ENCODE measurements at places on chromosomes 2 and 18. TPM values are rescaled to one million over a fixed set of nuclear protein-coding genes. Genes with fewer than 3 reads are reported as not detected.

The LONRF2 gene
- 1.6 TPM for total RNA-seq

The MCM6 gene
- total RNA-seq, result 84.8 TPM

The ALKAL2 gene
- total RNA-seq, result not detected

The MAP3K19 gene
- not detected for total RNA-seq

The UGGT1 gene
- 51.8 TPM for total RNA-seq

The TCF23 gene
- not detected for total RNA-seq

All from HCT116 (cell line).